ENCODE measurements at places on chromosomes 4 and X.

GRCh38 chr4:94695384-94695783, 62.4 kb upstream of the BMPR1B start:
- DNase-seq: no peak

DNA sequence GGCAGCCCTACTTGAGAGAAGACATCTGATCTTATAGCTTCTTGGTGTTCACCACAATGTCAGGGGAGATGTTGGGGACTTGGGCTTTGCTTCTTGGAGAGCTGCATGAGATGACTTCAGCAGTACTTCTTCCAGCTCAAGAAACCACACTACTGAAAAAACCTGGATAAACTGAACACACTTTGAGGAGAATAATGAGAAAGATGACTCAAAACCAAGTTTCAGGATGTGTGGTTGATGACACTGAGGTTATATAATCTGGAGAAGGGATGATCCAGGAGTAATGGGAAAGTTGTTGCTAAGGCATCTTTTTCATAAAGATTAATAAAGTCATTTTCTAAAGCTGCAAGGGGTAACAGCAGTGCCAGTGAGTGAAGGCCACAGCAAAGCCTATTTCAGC, 58.4 kb upstream of the PNPLA4 start:
- no peak for DNase-seq

DNA sequence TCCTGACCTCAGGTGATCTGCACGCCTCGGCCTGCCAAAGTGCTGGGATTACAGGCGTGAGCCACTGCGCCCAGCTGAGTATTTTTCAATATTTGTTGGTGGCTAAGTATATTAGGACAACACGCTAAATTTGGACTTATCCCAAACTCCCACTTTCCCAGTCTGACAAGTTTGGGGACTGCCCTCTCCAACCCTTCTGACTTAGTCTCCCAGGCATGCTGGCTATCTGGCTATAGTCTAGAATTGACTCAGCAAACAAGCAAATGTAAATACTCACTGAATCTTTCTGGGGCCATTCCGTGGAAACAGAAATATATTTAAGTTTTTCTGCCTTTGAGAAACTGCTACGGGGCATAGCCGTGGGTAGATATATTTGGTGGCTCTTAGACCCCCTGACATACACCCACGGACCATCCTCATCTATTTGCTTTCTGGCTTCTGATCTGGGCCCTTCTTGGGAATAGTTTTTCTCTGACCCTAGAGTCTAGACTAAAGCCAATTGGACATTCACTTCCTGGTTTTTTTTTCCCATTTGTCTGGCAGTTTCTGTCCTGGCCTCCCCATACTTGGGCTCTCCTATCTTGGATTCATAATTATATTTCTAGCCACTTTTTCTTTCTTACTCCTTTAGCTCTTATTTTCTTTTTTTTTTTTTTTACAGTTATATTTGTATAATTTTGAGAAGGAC, 11.3 kb upstream of the DOCK11 start:
- DNase-seq: no peak

DNA sequence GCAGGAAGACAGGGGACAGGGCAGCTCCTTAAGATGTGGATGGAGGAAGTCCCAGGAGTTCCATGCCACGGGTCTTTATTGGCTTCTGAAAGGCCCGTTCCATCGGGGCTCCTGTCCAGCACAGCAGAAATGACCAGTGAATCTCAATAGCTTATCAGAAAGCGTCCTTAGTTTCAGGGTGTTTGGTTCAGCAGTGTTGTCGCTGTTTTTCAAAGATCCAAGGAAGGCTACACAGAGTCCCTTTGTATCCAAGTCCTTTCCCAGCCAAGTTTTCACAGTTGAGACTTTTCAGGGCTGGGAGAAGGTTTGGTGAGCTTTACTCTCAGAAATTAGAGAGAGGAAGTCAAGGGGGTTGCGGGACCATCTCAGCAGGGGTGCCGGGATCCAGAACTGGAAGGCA, 5.0 kb upstream of the ZCCHC4 start:
- no peak for DNase-seq

GRCh38 chrX:96833333-96833732, 50.4 kb upstream of the RPA4 start:
- DNase-seq: no peak

DNA sequence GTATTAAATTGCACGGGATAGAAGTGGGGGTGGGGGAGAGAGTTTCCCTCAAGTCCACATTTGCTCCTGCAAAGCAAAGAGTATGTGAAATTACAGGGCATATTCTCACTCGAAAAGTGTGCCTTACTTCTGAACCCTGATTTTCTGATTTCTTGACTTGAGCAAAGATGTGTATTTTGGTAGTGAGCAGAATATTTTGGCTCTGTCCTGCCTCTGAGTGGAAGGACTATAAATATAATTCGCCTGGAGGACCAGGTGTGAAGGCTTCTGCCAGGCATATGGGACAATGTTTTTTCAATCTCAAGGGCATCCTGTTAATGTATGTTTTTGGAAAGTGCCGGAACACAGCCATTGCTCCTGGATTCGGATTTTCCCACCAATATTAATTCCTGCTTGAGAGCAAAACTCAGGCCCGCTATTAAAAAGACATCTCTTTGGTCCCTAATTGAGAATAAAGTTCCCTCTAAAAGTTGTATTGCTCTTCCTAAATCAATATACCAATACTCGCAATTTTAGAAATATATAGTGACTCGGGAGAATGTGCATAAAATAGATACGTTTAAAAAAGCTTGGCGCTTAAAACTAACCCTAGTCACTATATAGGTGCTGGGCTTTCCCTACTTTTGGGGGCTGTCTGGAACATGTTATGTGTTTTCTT, 15.3 kb upstream of the PITX2 start:
- DNase-seq: no peak

GRCh38 chr4:39046249-39046648, 14.0 kb upstream of the TMEM156 start:
- no peak for DNase-seq

DNA sequence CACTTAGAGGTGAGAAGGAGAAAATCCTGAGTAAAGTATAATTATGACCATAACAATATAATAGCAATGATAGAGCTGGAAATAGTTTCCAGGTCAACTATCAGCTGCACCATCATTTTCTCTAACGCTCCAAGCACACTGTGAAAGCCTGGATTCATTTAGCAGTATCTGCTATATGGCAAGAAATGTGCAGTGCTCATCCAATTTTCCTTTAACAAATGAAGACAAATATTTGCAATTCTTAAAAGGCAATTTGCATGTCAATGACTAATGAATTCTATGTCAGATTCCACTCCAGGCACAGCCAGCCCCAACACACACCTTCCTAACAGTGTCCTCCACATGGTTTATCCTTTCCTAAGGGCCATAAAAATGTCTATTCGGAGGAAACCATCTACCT, 12.7 kb downstream of the PRSS12 start:
- DNase-seq: no peak

GRCh38 chrX:54352677-54353076, 5.2 kb downstream of the WNK3 start:
- no peak for DNase-seq

- no peak for DNase-seq
These were observed 434 bp upstream of the TMEM255A start for GRCh38 chrX:120311727-120312063.

DNA sequence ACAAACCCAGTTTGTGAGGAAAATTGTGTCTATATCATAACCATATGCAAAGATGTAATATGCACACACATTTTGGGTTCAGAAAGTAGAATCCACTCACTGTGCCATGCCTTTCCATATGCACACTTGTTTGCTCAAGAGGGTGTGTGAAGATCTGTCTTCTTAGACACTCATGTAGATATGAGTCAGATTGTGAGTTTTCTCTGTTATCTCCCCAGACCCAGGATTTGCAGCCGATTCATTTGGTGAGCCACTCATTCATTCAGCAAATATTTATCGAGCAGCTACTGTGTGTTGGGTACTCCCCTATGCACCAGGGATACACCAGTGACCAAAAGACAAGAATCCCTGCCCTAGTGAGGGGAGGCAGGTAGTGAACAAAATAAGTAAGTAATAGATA, 81.5 kb downstream of the CLCN5 start:
- DNase-seq: no peak

DNA sequence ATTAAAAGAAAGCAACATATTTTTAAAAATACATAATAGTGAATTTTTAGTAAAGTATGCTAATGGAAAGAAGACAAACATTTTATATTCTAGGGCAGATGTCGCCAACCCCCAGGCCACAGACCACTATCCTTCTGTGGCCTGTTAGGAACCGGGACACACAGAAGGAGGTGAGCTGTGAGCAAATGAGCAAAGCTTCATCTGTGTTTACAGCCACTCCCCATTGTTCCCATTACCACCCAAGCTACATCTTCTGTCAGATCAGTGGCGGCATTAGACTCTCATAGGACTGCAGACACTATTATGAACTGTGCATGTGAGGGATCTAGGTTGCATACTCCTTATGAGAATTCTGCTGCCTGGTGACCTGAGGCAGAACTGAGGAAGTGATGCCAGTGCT, 37.0 kb upstream of the FAT4 start:
- no peak for DNase-seq

- no peak for DNase-seq
These were observed 232.0 kb downstream of the KCNIP4 start for GRCh38 chr4:21716531-21716930.

DNA sequence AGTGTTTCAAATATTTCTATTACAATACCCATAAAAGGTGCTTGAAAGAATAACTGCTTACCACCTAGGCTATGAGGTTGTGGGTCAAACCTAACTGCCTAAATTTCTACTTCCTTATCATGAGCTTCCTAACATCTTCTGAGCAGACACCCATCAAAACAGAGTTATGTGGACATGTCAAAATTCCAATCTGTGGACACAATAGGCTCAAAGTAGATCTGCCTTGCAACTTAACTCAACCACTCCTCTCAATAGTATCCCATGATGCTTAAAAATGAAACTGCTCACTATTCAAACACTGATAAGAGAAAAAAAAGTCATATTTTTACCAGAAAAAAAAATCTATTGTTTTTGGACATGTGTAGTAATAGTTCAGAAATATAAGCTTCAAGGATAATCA, 462.7 kb downstream of the INPP4B start:
- no peak for DNase-seq

- no peak for DNase-seq
These were observed 74.2 kb upstream of the STS start for GRCh38 chrX:7073336-7073735.

DNA sequence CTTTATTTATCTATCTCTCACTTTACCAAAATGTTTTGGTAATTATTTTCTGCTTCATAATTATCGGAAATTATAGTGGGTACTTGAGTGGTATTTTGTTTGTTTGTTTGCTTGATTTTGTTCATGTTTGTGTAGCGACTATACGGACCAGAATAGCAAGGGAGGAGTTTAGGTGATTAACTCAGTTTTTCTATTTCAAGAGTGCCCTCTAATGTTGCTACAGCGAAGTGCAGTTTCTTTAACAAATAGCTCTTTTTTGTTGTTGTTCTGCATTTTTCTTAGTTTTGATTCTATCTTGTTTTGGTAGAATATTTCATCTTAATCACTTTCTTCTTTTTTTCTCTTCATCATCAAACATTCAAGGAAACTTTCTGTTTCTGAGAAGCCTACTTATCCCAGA, 40.8 kb upstream of the QRFPR start:
- no peak for DNase-seq

DNA sequence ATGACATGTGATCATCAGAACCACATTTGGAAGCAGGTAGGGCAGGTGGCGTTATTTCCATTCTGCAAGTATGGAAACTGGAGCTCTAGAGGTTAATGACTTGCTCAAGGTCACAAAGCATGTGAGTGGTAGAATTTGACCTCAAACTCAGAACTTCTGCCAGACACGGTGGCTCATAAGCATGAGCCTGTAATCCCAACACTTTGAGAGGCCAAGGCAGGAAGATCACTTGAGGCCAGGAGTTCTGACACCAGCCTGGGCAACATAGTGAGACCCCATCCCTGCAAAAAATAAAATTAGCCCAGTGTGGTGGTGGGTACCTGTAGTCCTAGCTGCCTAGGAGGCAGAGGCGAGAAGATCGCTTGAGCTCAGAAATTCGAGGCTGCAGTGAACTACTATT, 139.2 kb downstream of the PALLD start:
- DNase-seq: no peak

DNA sequence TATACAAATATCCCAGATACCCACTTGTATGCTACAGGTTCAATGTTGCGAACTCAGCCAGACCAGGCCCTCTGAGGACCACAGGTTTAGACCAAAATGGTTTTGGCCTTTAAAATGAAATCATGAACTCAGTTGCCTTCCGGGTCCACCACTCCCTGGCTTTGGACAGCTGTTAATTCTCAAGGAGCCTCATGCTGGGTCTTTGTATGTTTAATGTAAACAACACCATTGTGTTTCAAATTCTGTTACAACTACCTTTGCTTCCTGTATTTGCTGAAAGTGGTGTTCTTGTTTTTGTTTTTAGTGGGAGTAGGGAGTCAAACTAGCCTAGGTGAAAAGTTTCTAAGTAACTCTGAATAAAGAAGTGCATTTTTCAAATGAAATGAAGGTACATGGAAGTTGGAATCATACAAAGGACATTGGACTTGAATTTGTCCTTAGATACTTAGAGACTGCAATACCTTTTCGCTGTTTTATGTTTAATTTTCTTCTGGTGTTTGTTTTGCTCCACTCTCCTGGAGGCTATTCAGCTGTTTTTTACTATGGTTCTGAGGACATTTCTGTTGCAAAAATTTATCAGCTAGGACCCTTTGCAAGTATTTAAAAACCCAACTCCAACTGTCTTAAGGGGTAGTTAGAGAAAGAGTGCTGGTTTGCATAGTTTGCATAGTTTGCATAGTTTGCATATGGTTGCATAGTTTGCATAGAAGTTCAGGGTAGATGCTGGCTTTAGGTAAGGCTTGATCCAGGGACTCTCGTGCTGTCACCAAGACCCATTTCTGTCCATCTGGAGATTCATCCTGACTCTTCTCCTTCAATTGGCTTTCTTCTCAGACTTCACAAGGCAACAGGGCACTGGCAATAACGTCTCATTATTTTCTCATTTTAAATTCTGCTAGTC, 70.1 kb downstream of the MID1IP1 start:
- no peak for DNase-seq

DNA sequence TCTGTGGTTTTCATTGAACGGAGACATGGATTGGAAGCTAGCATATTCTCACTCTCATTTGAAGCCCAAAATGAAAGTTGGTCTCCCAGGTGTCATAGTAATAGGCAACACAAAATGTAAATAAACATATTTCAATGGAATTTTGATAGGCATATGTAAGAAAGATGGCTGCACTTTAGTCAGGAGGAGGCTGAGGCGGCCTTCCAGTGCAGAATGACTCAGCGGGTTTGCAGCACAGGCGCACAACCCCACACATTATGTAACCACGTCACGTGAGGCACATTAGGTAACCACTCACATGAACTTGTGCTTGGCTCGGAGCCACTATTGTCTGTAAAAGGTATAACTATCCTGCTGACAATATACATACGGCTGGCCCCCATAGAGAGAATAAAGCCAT, 381.7 kb downstream of the GPAT3 start:
- no peak for DNase-seq

- no peak for DNase-seq
These were observed 66.8 kb upstream of the RBPJ start for GRCh38 chr4:26253968-26254367.
